ENCODE measurements at places on chromosomes 2 and 18.

- peak; percentile 20 for DNase-seq
These were observed 18.7 kb downstream of the SMIM21 start for GRCh38 chr18:75408554-75409506.

DNA sequence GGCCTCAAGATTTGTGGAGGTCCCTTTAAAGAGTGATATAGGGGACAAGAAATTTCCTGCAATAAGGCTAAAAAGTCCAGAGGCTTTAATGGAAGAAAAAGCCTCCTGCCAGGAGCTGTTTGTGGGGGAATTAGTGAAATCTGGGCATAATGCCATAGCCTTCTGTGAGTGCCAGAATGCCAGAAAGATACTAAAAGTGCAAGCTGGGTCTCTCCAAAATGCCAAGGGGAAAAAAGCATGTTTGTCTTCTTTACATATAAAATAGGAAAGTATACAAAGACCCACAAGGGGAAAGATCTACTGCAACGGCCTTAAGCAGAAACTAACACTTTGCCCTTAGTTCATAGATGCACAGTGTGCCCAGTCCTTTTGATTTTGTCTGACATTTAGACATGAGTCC, 647.7 kb upstream of the ZNF804A start:
- peak; percentile 21 for DNase-seq

- no peak for DNase-seq
These were observed 42.2 kb downstream of the SLC8A1 start for GRCh38 chr2:40409734-40410133.

GRCh38 chr2:111246620-111247061, 125.9 kb downstream of the BCL2L11 start:
- DNase-seq = no peak

DNA sequence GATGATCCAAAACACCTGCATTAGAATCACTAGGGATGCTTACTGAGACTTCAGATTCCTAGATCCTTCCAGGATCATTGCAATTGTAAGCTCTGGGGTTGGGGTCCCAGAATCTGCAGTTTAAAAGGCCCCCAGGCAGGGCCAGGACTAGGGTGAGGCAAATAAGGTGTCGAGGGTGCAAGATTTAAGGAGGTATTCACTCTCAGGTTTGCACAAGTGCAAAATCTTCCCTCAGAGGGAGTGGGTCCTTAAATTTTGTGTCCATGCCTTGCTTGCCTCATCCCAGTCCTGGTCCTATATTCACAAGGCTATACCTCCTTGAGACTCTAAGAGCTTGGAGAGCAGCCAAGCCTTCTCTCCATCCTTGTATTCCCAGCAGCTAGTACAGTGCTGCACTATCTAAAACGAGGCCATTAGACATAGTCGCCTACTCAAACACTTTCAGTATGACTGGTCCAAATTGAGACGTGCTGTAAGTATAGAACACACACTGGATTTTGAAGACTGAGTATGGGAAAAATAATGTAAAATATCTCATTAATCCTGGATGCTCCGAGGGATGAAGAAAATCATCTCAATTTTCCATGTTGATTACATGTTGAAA, 31.6 kb upstream of the MREG start:
- DNase-seq = no peak

GRCh38 chr2:183341057-183341456, 216.8 kb downstream of the NUP35 start:
- DNase-seq = no peak

DNA sequence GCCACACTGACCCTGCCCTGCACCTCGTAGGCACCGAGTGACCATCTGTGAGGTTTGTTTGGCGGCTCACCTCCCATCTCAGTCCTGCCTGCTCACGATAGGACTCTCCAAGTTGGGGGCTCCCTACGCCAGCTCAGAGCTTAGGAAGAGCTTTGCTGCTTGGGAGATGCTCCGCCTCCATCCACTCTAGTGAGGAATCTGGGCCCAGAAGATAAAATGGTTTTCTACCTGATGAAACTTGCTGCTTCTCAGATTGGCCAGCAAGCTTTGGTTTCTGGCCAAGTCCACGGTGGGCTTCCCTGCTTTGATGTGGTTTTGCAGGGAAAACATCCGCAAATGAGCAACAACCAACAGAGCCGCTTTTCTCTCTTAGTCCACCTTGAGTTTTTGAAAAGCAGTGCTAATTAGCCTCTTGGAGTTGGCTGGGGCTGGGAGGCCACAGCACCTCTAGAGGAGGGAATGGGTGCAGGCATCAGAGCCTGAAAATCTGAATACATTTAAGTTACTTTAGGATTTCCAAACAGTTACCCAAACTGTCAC, 42.2 kb downstream of the THNSL2 start:
- DNase-seq = no peak

DNA sequence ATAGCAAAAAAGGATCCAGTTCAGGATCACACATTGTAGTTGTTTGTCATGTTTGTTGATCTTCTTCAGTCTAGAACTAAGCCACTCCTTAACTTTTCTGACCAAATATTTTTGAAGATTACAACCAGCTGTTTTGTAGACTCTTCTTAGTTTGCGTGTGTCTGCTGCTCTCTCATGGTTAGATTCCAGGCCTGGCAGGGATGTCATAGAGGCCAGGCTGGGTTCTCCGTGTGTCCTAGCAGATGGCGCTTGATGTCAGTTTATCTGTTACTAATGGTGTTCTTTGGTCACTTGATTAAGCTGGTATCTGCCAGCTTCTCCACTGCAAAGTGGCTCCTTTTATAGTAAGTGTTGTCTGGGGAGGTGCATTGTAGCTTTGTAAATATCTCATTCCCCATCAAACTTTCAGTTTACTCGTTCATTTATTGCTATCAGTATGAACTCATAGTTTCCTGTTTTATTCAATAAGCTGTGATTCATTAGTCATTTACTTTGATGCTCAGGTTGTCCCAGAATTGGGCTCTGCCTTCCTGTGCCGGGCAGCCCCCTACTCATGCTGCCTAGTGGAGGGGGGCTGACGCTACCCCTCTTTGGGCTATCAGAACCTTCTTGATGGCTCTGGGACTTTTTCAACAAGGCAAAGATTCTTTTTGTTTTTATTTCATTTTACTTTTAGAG, 42.1 kb downstream of the GRHL1 start:
- no peak for DNase-seq

- DNase-seq = peak; percentile 4
These were observed 143.5 kb downstream of the RTN4 start for GRCh38 chr2:54906716-54907115.

GRCh38 chr2:175707322-175707721, 294.7 kb downstream of the LNPK start:
- no peak for DNase-seq

DNA sequence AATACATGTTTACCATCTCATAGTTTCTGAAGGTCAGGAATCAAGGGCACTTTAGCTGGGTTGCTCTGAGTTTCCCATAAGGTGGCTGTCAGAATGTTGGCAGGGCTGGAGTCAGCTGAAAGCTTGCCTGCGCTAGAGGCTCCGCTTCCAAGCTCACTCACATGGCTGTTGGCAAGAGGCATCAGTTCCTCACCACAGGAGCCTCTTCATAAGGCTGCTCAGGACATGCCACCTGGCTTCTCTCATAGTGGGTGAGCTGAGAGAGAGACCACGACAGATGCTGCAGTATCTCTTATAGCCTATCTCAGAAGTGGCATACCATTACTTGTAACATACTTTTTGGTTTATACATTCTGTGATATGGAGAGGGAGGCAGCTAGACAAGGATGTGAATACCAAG, 7.2 kb downstream of the HADHB start:
- DNase-seq = peak; percentile 49
